GM20000 (cell line): ENCODE measurements at places on chromosomes 3 and 15.

GRCh38 chr15:59994888-59995557, 9.1 kb upstream of the FOXB1 start:
- DNase-seq, result peak; percentile 29

- no peak for DNase-seq
Measured at GRCh38 chr3:140341817-140342403, 336.0 kb upstream of the TRIM42 start.

GRCh38 chr3:51982352-51982837, 940 bp upstream of the ACY1 start:
- DNase-seq, result peak; percentile 84

DNA sequence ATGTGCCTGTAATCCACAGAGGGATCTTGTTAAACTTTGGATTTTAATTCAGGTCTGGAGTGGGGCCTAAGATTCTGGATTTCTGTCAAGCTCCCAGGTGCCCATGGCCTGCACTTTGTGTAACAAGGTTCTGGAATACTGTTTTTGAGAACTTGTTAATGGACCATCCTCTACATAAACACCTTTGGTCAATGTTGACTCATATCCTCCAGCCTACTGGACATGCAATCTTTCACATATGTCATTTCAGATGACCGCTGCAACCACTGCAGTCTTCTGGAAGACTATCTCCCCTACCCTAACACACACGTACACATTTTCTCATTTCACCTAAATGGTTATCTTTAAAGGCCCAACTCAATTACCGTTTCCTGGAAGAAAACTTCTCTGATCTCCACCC, 302.1 kb upstream of the TPRG1 start:
- DNase-seq, result no peak

DNA sequence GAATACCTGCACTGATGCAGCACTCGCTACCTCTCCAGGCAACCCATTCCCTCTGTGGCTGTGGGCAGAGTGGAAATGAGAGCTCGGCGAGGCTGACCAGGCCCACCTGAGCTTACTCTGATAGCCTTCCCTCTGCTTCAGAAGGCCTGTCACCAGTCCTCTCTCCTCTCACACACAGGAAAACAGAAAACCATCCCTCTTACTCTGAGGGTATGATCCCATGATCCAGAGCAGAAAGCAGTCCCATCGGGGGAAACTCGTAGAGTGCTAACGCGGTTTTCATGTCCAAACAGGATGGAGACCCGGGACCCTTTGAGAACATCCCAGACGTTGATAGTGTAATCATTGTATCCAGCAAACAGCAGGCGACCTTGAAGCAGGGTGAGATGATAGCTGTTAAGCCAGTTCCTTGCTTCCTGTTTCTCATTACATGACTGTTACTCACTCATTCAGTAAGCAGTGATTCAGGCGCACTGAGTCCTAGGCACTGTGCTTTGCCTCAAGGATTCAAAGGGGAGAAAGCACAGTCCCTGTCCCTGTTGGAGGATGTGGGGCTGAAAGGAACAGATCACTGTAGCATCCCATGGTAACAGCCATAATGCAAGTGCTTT, 11.8 kb upstream of the BCL2L10 start:
- no peak for DNase-seq

DNA sequence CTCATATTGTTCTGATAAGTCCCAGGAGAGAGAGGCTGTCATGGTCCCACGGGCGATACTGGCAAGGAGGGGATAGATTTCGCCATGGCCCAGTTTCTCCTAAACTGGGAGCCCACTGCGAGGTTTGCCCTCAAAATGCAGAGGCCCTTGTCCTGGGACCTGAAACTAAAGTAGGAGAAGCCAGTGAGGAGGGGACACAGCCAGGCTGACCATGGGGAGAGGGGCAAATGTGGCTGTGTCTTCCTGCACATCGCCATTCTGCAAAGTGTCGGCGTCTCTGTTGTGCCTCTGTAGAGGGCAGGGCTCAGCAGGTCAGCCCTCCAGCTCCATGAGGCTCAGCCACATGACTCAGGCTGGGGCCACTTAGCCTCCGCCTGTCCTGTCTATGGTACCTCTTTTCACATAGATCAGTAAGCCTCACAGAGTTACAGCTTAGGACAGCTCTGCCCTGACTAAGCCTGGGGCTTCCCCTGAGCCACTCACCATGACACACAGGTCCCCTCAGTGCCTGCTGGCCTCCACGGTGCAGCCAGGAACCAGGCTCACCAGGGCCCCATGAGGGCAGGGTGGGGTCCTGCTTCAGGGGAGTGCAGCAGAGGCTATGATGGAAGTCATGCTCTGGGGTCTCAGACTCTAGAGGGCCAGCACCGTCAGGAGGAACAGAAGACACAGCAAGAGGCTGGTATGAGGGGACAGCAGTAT, 28.6 kb upstream of the PLXNA1 start:
- peak; percentile 62 for DNase-seq

DNA sequence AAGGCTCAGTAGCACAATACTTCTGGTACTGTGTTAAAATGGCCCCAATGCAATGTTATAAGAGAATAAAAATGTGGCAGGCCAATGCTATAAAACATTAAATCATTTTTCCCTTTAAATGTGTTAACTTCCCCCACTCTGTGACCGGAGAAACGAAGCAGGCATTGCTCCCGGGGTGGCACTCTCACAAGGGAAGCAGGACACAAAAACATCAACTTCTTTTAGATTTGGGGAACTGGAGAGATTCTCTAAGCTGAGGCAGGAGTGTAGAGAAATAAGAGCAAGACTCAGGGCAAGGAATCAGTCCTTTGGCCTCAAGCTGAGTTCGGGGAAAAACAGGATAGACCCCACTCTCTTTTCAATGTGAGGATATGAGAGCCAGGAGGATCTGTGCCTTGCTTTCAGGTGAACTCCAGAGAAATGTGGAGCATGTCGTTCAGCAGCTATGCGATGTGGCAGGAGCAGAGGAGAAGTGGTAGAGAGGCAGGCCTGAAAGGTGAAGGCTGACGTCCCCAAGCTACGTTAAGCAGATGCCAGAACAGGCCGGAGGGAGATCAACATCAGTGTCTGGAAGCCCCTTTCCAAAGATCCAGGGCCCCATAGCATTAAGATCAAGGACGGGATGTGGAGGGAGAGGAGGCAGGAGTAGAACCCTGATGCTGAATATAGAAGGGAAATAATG, 160.2 kb downstream of the PLD1 start:
- no peak for DNase-seq

DNA sequence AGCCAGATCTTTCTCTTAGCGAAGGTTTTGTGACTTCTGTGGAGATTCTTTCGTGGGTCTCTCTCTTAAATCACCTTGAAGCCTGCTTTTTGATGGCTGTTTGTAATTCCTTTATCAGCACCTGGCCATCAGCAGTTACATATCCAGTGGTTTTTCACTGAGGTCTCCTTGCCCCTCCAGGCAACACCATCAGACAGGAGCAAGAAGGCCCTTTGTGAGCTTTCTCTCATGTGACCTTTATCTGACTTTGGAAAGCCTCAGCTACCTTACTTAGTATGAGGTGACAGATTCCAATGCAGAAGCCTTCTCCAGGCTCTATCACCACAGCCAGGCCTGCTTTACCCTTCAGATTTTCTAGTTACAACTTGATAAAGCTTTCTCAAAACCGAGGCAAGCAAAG, 30.0 kb upstream of the P3H2 start:
- no peak for DNase-seq

DNA sequence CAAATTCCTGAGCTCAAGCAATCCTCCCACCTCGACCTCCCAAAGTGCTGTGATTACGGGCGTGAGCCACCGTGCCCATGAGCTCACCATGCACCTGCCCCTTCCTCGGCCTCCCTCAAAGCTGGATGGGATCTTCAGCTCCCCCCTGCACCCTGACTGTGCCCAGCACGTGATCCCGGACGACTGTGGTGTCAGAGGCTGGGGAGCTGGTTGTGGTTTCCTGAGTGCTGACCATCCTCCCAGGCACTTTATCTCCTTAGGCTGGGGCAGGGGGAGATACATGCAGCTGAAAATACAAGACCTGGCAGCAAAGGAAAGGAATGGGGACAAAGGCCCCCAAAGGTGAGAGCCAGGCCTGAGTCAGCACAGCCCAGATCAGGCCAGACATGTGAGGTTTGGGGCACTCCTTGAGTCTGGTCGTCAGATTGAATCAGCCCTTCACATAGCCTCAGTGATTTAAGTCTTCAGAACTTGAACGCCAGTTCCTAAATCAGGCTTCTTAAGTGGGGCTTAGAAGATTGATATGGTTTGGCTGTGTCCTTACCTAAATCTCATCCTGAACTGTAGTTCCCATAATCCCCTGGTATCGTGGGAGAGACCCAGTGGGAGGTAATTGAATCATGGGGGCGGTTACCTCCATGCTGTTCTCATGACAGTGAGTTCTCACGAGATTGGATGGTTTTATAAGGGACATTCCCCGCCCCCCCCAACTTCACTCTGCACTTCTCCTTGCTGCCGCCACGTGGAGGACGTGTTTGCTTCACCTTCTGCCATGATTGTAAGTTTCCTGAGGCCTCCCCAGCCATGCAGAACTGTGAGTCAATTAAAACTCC, 35.8 kb downstream of the PRKCD start:
- DNase-seq, result peak; percentile 66

DNA sequence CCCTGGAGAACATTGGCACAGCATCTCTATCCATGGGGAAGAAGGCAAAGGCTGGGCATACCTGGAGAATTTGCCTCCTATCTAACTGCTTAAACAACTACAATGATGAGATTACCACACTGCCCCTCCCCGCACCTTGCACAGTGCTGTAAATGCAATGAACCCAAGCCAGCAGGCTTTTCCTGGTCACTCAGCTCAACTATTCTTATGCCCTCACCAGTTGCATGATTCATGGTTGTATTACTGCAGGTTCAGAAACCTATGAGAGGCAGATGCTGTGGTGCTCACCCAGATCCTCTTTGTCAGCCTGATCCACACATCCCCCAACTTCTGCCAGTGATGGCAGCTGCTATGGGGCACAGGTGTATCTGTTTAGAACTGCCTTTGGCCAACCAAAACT, 77.7 kb upstream of the STAC start:
- DNase-seq, result no peak

DNA sequence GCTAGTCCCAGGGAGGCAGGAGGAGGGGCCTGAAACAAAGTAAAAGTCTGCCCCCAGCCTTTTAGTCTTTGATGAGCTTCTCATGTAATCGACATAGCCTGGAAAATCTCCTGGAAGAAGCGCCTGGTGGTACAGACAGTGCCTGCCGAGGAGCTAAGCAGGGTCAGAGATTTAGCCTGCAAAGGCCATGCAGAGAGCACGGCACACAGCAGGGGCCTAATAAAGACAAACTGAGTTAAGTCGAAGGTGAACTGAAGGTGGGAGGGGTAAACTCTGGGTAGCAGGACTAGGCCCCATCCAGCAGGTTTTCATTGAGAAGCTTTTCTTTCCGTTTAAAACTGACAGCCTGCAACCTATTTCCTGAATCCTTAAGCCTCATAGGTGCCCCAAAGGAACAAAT, 115.5 kb upstream of the ABHD17C start:
- DNase-seq, result no peak

DNA sequence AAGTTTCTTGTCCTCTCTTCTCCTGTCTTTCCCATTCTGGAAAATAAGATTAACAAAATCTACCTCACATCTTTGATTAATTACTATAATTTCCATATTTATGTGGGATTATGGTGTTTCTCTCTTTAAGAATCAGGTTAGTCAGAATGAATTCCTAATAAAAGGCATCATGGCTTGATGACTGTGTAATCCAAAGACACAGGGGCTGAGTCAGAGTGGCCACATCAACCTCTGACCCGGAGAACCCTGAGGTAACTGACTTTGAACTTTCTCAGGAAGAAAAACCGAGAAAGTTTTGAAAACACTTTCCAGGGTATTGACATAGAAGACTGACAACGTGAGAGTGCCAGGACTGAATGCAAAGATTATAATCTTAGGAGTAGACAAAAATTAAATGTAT, 170.3 kb upstream of the MCTP2 start:
- DNase-seq, result no peak

- DNase-seq, result no peak
Measured at GRCh38 chr3:8931342-8931741, 31.9 kb downstream of the RAD18 start.

GRCh38 chr15:69665641-69666111, 213.1 kb downstream of the RPLP1 start:
- no peak for DNase-seq

- DNase-seq, result no peak
Measured at GRCh38 chr15:66941791-66942190, 123.6 kb upstream of the SMAD3 start.

DNA sequence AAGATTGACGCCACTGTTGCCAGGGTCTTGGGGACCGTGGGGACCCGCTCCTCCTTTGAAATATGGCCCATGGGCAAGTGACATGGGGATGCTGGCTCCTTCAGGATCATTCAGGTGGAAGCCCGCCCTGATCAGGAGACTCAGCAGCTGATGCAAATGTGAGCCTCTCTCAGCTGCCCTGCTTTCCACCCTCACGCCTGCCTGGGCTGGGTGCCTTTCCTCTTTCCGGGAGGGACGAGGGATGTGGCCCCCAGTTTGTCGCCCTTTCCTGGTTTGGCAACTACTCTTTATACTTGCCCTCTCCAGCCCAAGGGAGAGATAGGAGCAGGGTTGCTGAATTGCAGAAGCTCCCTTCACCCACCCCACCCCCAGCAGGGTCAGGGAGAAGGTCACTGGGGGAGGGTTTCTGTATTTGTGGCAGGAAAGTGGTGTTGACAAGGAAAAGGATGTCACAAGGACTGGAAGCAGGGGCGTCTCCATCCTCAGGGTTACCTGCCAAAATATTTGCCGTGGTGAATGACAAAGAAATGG, 21.8 kb downstream of the DNASE1L3 start:
- no peak for DNase-seq

DNA sequence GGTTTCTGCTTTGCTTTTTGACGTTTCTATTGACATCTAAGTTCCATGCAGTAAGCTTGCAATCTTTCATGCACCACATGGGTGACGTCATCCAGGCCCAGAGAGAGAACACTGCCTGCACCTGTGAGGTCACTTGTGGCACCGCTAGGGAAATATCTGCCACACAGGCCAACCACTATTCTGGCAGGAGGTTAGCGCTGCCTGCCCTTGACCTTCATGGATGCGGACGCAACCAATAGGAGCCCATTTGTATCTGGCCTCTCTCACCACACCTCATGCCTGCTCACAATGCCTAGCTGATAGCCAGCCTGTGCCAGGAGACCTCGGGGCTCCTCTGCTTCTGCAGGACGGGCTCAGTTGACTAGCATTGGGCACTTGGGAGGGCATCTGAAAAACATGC, 55.8 kb upstream of the PRR23E start:
- DNase-seq, result no peak

DNA sequence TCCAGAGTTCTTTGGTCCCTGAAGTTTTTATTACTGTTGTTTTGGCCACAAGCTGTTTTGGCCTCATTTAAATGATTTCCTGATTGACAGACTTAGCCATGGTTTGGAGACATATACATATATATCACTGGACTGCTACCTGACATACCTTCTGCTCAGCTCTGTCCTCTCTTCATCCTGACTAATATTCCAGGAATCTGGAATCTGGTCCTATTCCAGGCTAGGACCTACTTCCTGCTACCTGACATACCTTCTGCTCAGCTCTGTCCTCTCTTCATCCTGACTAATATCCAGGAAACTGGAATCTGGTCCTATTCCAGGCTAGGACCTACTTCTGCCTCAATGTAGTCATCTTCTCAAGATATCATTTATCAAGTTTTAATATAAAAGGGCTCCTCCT, 724.4 kb upstream of the ROBO1 start:
- no peak for DNase-seq

GRCh38 chr15:78301326-78301725, 1.9 kb upstream of the SKIC8 start:
- DNase-seq, result peak; percentile 30

GRCh38 chr3:135982404-135982761, 16.9 kb downstream of the PPP2R3A start:
- no peak for DNase-seq

- no peak for DNase-seq
Measured at GRCh38 chr3:43176666-43177065, 70.8 kb upstream of the POMGNT2 start.
